Hepatocyte (in vitro differentiated cells): ENCODE measurements at places on chromosomes 2 and 18. TPM values are rescaled to one million over a fixed set of nuclear protein-coding genes. Genes with fewer than 3 reads are reported as not detected.

DNA sequence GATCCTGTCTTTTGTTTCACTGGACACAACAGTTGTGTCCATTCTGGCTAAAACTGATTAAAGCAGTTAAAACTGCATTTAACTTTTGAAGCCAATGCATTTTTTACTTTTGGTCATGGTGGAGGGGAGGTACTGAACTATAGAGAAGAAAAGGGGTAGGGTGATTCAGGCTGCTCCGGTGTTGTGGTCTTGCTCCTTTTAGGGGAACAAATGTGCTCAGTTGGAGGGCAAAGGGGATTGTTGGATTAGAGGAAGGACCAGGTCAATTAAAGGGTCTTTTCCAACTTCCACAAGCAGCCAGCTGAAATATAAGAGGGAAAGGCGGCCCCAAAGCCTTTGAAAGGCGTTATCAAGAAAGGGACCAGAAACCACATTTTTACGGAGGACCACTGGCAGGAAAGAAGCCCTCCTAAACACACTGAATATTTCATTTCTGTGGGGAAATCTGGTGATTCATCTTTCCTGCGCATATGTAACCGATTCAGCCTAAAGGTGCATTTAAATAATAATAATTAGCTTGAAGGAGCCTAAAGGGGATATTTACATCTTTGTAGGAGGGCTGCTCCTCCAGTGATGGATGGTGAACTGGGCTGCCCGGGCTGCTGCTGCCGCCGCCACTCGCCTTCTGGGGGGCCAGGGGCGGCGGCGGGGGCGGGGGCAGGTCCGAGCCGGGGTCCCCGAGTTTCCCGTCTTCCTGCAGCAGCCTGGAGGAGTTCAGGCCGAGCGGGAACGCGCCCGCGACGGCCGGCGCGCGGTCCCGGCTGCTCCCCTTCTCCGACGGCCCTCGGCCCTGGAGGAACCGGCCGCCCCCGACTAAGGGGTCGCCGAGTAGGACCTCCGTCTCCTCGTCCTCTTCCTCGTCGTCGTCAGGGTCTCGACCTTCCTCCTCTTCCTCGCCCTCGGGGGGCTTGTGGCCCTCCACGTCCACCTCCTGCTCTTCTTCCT, 5.2 kb downstream of the SKOR2 start:
- peaks cover 93% of the 10 kb centered on the region for H3K27me3 ChIP-seq
- H3K27ac ChIP-seq: no peak overlapping the region
- H3K36me3 ChIP-seq: no peaks in the 10 kb centered on the region
- H3K4me3 ChIP-seq: no peak overlapping the region
- no peak for DNase-seq
- H3K4me1 ChIP-seq: no peaks in the 10 kb centered on the region

SERPINB13 gene
- not detected in 2 replicates for total RNA-seq

DNA sequence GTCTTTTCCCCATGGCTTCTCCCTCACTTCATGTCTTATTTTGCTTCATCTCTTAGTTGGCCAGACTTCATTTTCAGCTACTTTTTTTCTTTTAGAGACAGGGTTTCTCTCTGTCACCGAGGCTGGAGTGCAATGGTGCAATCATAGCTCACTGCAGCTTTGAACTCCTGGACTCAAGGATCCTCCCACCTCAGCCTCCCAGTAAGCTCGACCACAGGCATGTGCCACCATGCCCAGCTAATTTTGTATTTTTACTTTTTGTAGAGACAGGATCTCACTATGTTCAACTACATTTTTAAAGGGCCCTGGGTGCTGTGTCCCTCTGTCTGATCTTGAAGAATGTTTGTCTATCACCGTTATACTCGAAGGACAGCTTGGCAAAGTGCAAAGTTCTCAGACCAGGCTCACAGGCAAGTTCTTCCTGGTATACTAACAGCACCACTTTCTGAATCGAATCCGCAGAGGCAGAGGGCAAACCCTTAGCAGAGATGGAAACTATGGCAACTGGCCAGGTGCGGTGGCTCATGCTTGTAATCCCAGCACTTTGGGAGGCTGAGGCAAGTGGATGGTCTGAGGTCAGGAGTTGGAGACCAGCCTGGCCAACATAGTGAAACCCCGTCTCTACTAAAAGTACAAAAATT, 60.9 kb downstream of the SOWAHC start:
- peak; percentile 31 for DNase-seq
- H3K36me3 ChIP-seq: no peaks in the 10 kb centered on the region
- no peaks in the 10 kb centered on the region for H3K27me3 ChIP-seq
- peak overlapping the region; percentile 25 for H3K27ac ChIP-seq
- no peak overlapping the region for H3K4me3 ChIP-seq

DNA sequence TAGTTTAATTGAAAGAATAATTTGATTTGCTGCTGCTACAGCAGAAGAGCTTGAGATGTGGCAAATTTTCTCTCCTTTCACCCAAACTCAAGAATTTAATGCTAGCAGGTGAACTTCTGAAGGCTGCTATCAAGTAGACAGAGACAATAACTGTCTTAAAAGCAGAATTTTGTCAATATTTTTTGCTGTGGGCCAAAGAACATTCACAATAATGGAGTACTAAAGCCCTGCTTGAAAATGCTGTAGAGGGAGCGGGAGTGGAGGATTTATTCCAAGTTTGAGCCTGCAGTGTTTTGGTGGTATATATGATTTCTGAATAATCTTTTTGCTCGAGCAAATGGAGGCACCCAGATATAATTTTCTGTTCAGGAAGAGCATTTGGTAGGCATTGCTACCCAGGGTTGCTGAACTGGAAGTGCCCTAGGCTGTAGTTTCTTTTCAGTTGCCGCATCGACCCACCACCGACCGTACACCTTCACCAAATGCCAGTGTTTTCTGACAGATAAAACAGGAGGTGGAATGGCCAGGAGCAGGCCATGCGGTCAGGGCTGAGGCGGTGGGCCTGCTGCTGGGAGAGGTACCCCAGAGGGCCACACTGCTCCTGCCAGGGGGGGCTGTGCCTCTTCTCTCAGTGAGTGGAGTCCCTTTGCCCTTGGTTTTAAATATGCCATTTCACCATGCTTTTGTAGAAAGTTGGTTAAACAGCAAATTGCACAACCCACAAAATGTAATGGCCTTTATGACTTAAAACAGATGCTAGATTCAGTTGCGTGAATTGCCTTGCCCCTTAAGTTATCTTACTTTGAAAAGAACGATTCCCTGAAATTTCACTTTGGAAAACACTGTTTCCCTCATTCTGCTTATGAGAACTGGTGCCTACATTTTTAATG, 36.4 kb downstream of the TSHZ1 start:
- H3K27ac ChIP-seq: peak overlapping the region; percentile 86
- no peak for DNase-seq
- peak overlapping the region; percentile 18 for H3K4me3 ChIP-seq
- H3K4me1 ChIP-seq: peaks cover 38% of the 10 kb centered on the region
- no peaks in the 10 kb centered on the region for H3K27me3 ChIP-seq

- H3K4me3 ChIP-seq: no peak overlapping the region
- DNase-seq: no peak
- no peaks in the 10 kb centered on the region for H3K27me3 ChIP-seq
Observed at GRCh38 chr2:28415010-28415409, 22.4 kb downstream of the FOSL2 start.

GALNT14 gene
- total RNA-seq: 1.4 and 2.2 TPM in 2 replicates

- H3K36me3 ChIP-seq: no peaks in the 10 kb centered on the region
- no peak for DNase-seq
- H3K4me1 ChIP-seq: peaks cover 4% of the 10 kb centered on the region
- no peak overlapping the region for H3K4me3 ChIP-seq
- H3K27ac ChIP-seq: no peak overlapping the region
Observed at GRCh38 chr2:55775828-55776227, 82.2 kb upstream of the PNPT1 start.

DNA sequence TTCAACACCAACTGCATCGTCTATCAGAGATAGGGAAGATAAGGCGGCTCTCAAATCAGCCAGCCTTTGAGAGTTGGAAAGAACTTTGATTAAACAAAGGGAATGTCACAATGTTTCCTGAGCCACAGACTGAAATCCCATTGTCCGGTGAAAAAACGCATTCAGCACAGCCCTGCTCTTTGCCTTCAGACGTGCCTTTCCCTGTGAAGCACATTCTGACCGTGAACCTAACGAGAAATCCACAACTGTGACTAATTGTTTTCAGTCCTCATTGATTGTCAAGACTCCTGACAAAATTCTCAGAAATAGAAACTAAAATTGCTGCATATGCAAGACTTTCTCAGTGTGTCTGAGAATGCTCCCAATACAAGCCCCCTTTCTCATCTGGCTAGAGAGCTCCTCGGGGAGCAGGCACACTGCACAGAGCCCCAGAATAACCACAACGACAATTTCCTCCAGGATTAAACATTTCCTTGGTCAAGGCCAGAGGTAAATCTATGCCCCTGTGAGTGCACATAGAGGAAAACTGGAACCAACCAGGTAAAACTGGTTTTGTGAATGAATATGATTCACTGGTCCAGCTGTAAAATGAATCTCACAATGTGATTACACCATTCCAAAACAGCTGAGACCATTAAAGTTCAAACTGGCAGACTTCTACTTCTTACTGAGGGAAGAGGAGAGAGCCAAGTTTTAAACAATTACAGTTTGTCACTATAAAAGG, 561.9 kb upstream of the ID2 start:
- H3K4me3 ChIP-seq: no peak overlapping the region
- peak; percentile 71 for DNase-seq
- no peaks in the 10 kb centered on the region for H3K36me3 ChIP-seq
- H3K27me3 ChIP-seq: no peaks in the 10 kb centered on the region

DNA sequence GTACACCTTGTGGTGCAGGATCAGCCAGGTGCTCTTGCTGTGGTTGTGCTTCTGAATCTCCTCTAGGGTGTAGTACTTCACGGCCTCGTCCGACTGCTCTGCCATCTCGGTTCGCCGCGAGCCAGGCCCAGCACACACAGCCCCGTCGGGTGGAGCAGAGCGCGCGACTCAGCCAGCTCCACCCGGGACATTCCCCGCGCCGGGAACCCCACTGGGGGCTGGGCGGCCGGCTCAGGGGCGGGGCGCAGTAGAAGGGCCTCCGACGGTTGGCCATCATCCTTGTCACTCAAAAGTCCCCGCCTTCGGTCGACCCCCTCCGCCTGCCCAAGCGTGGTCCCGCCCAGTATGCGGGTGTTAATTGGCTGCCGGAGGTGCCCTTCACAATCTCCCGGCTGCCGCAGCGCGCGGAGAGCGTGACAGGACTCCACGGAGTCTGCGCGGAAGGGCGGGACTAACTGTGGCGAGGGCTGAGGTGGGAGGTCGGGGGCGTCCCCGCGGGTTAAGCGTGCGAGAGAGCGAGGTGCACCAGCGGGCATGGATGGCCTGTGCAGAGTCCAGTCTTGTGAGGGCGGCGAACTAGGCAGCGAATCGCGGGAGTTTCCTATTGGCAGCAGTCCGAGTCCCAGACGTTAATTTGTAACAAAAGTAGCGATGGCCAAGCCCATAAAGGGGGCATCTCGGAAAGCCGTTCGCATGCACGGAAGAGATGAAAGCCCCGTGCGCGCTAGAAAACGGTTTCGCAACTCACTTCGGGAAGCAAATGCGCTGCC, at the start of gene CYB5A:
Gene CYB5A, minus strand, starts transcription at position 193 of the 770 bp plus-strand sequence. Its CDS starts 88 bp downstream, at position 105.
- no peaks in the 10 kb centered on the region for H3K36me3 ChIP-seq
- H3K27me3 ChIP-seq: no peaks in the 10 kb centered on the region
- H3K4me3 ChIP-seq: peak within 1 kb of the TSS; percentile 45
- H3K4me1 ChIP-seq: peaks cover 28% of the 10 kb centered on the region
- peak within 1 kb of the TSS; percentile 87 for H3K27ac ChIP-seq
- peak; percentile 98 for DNase-seq

- DNase-seq: no peak
- no peaks in the 10 kb centered on the region for H3K36me3 ChIP-seq
- no peaks in the 10 kb centered on the region for H3K27me3 ChIP-seq
- no peak overlapping the region for H3K27ac ChIP-seq
- H3K4me3 ChIP-seq: no peak overlapping the region
Observed at GRCh38 chr2:195610717-195611116, 46.3 kb upstream of the SLC39A10 start.

NT5DC4 gene
- 1.2 and 2.7 TPM in 2 replicates for total RNA-seq

- DNase-seq: no peak
- H3K4me1 ChIP-seq: no peaks in the 10 kb centered on the region
- H3K27ac ChIP-seq: no peak overlapping the region
- H3K36me3 ChIP-seq: no peaks in the 10 kb centered on the region
- H3K4me3 ChIP-seq: no peak overlapping the region
Observed at GRCh38 chr2:227115761-227116160, 48.2 kb downstream of the COL4A4 start.

DNA sequence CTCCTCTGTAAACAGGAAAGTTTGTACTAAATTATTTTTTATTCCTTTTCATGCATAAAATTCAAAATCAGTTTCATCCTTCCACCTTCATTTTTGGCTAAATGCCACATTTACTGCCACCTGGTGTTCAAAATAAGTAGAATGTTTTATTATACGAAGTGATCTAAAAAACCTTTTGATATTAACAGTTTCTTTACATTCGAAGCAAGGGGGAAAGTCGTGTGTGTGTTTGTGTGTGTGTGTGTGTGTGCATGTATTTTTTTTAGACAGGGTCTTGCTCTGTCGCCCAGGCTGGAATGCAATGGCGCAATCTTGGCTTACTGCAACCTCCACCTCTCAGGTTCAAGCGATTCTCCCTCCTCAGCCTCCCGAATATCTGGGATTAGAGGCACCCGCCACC, 9.0 kb upstream of the SCN9A start:
- peak; percentile 37 for DNase-seq
- H3K36me3 ChIP-seq: no peaks in the 10 kb centered on the region
- no peaks in the 10 kb centered on the region for H3K4me1 ChIP-seq
- H3K27ac ChIP-seq: no peak overlapping the region

GRCh38 chr2:120469426-120469825, 123.5 kb downstream of the INHBB start:
- no peaks in the 10 kb centered on the region for H3K36me3 ChIP-seq
- no peak for DNase-seq
- H3K4me3 ChIP-seq: no peak overlapping the region
- H3K27ac ChIP-seq: peak overlapping the region; percentile 92
- H3K4me1 ChIP-seq: peaks cover 47% of the 10 kb centered on the region
